ENCODE measurements at places on chromosomes 2 and 18. TPM values are rescaled to one million over a fixed set of nuclear protein-coding genes. Genes with fewer than 3 reads are reported as not detected.

Gene SPRED2
- 3.2 TPM for total RNA-seq

DNA sequence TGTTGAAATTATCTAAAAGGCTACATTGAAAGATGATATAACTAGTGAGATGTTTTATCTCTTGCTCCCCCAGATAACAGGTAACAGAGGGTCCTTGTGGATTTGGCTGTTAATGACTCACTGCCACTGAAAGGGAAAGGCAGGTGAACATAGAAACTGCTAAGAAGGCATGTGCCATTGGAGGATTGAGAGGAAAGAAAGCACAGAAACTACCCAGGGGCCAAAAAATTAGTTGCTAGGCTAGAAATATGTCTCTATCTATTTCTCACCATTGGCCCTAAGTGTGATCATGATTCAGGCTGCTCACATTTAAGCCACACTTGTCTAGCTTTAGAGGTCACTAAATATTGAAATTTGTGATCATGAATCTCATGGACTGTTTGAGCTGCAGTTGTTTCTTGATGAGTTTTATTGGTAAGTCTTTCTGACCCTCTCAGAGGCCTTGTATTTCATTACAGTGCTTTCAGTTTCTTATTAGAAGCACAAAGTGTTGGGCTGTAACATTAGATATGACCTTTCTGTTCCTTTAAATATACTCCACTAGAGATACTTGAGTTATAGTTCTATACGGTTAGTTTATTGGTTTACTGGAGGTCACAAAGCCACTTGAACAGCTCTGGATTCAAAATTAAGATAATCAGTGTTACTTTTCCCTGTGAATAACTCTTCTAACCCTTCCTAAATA lies 26.2 kb downstream of the NAB1 start:
- DNase-seq: no peak

- DNase-seq: no peak
Measured at GRCh38 chr2:6812857-6813530, 52.7 kb downstream of the CMPK2 start.

- DNase-seq: no peak
Measured at GRCh38 chr2:235666213-235666781, 172.5 kb downstream of the AGAP1 start.

GRCh38 chr2:19238440-19239060 lies 119.9 kb downstream of the OSR1 start:
- no peak for DNase-seq

GRCh38 chr18:44725300-44726058 lies 44.8 kb downstream of the SETBP1 start:
- peak; percentile 87 for DNase-seq

DNA sequence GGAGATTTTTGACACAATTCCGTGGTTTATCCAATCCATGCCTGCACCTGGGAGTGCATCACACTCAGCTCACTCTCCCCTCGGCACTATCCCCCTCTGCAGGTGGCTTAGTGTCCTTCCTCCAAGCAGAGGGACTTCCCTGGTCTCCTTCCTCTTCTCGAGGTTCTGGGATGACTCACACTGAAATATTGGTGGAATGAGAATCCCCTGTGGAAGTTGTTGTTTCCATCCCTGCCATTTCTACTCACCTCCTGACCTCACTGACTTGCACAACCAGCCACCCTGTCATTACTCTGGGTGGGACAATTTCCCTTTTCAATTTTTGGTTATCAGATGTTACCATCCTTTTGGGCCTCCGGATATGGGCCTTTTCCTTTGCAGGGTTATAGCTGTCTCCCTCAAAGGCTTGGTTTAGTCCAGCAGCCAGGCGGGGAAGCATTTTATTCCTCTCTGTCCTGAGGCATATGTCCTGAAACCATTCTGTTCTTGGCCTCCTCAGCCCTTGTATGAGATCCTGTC lies 59.9 kb downstream of the PTPRM start:
- DNase-seq: no peak
